Body of pancreas (tissue), 4 donors: ENCODE measurements at places on chromosomes 3 and 15.

GRCh38 chr3:138347960-138348753, at the start of gene MRAS:
TSS of gene MRAS (plus strand) at chr3:138348579. CDS start at chr3:138372884, 24,305 bp downstream.
- H3K27ac ChIP-seq: peak within 1 kb of the TSS; percentile 75
- peaks cover 22% of the 10 kb centered on the region for H3K4me1 ChIP-seq
- H3K4me3 ChIP-seq: peak within 1 kb of the TSS; percentile 49
- no peaks in the 10 kb centered on the region for H3K27me3 ChIP-seq
- peak; percentile 85 for DNase-seq

GRCh38 chr15:32781781-32782180, 64.0 kb downstream of the GREM1 start:
- no peaks in the 10 kb centered on the region for H3K36me3 ChIP-seq
- H3K4me1 ChIP-seq: no peaks in the 10 kb centered on the region
- DNase-seq: no peak
- H3K27ac ChIP-seq: no peak overlapping the region

DNA sequence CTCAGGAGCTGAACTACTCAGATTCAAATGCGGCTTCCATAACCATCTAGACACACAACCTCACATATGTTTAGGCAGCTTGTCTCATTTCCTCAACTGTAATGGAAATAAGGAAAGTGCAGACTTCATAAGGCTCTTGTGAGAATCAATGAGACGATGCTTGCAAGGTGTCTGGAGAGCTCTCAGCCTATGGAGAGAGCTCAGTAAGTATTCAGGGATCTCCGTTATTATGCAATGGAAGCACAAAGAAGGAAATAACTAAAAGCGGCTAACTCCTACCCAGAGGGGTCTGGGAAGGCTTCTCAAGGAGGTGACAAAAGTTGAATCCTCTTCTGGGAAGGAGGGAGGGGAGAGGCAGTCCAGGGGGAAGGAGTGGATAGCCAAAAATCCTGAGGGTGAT, 50.1 kb upstream of the LIPC start:
- H3K27ac ChIP-seq: no peak overlapping the region
- no peak for DNase-seq
- no peaks in the 10 kb centered on the region for H3K4me1 ChIP-seq
- H3K27me3 ChIP-seq: no peaks in the 10 kb centered on the region
- H3K4me3 ChIP-seq: no peak overlapping the region

GRCh38 chr3:70822669-70823068, 510.2 kb upstream of the MDFIC2 start:
- H3K4me3 ChIP-seq: no peak overlapping the region
- no peak for DNase-seq
- H3K27me3 ChIP-seq: no peaks in the 10 kb centered on the region
- peaks cover 20% of the 10 kb centered on the region for H3K4me1 ChIP-seq

DNA sequence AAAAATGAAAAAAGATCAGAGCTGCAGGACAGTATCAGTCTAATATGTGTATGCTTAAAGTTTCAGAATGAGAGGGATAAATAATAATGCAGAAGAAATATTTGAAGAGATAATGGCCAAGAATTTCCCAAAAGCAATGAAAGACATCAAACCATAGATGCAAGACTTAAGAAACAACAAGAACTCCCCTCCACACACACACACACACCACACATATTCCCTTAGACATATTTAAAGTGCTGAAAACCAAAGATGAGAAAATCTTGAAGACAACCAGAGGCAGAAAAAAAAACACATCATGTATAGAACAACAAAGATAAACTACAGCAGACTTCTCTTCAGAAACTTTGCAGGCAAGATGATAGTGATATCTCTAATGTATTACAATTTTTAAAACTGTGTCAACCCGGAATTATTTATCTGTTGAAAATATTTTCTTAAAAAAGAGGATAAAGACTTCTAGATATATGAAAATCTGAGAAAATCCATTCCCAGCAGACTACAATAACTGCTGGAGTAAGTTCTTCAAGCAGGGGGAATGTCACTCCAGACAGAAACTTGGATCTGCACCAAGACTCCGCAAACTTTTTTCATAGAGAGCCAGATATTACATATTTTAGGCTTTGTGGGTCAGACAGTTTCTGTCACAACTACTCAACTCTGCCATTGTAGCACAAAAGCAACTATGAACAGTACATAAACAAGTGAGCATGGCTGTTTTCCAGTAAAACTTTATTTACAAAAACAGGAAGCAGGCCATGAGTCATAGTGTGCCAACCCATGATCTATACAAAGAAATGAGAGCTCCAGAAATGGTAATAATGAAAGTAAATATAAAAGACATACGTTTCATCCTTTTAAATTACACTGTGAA, 223.4 kb upstream of the CGNL1 start:
- H3K27ac ChIP-seq: no peak overlapping the region
- H3K27me3 ChIP-seq: no peaks in the 10 kb centered on the region

- no peak for DNase-seq
- H3K4me1 ChIP-seq: peaks cover 14% of the 10 kb centered on the region
- H3K4me3 ChIP-seq: no peak overlapping the region
- H3K27me3 ChIP-seq: no peaks in the 10 kb centered on the region
- no peak overlapping the region for H3K27ac ChIP-seq
Observed at GRCh38 chr3:128279601-128279880, 126.3 kb downstream of the EEFSEC start.

DNA sequence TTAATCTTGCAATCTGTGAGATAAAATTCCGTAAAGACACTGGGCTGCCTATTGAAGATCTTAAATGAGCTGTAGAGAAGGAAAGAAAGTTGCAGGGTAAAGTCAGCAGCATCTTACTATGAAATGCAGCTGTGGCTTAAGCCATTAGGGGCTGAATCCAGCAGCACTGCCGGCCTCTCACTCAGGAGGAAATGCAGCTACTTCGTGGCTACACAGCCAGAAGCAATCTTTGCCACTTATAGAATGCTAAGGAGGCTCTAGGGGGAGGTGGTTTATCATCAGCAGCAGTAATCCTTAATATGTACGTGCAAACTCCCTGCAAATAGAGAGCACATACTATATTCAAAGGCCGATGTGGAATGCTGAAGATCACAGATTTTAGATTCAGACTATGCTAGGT, 19.1 kb upstream of the MCTP2 start:
- no peak overlapping the region for H3K27ac ChIP-seq
- H3K27me3 ChIP-seq: no peaks in the 10 kb centered on the region
- DNase-seq: no peak
- H3K36me3 ChIP-seq: no peaks in the 10 kb centered on the region
- H3K4me1 ChIP-seq: no peaks in the 10 kb centered on the region

DNA sequence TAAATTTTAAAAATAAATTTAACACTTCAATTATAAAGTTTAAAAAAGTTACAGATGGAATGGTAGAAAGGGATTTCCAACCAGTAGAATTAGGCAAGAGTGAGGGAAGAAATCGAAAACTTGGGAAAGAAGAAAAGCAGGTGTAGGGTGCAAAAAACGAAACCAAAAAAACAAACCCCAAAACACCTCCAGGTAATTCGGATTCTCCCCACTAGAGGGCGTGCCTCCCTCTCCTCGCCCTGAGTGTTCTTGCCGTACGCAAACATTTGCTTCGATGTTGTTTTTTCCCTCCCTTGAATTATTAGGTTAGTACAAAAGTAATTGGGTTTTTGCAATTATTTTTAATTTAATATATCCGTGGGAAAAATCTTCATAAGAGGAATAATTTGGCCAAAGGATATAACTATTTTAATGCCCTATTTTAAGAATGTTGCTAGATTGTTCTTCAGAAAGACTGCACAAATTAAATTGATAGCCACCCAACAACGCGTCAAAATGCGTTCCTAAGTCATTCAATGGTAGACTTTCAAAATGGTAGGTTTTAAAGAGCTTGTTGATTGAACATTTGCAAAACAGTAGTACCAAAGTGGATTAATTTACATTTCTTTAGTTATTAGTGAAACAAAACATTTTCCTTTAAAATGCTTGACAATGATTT, 63.7 kb downstream of the SLC30A4 start:
- H3K27ac ChIP-seq: peak overlapping the region; percentile 69
- peaks cover 8% of the 10 kb centered on the region for H3K4me1 ChIP-seq
- H3K36me3 ChIP-seq: no peaks in the 10 kb centered on the region
- peak overlapping the region; percentile 10 for H3K4me3 ChIP-seq
- peak; percentile 61 for DNase-seq
- no peaks in the 10 kb centered on the region for H3K27me3 ChIP-seq

DNA sequence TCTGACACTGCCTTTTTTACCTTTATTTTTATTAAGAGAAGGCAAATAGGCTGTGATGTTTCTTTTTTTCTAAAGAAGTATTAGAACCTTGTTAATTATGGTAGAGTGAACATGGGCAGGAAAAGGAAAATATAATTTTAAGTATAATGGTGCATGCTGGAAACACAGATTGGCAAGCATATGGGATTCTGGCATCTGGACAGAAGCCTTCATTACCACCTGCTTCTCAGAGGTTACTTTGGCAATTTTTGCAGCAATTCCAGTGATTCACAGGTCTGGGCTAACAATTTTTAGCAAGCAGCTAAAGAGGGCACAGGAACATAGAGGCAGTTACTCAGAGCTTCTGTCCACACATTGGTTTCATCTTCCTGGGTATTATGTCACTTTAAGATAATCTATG, 258.3 kb downstream of the DIPK2A start:
- H3K27me3 ChIP-seq: no peaks in the 10 kb centered on the region
- H3K36me3 ChIP-seq: no peaks in the 10 kb centered on the region
- H3K4me3 ChIP-seq: no peak overlapping the region
- no peak overlapping the region for H3K27ac ChIP-seq
- no peak for DNase-seq

GRCh38 chr15:75235051-75235673, 23.0 kb upstream of the GOLGA6C start:
- no peaks in the 10 kb centered on the region for H3K36me3 ChIP-seq
- no peak for DNase-seq
- no peaks in the 10 kb centered on the region for H3K27me3 ChIP-seq
- H3K4me3 ChIP-seq: no peak overlapping the region
- H3K4me1 ChIP-seq: no peaks in the 10 kb centered on the region

GRCh38 chr3:155727836-155728235, 17.0 kb downstream of the PLCH1 start:
- H3K36me3 ChIP-seq: no peaks in the 10 kb centered on the region
- H3K4me3 ChIP-seq: no peak overlapping the region
- DNase-seq: no peak
- no peaks in the 10 kb centered on the region for H3K27me3 ChIP-seq
- no peak overlapping the region for H3K27ac ChIP-seq

DNA sequence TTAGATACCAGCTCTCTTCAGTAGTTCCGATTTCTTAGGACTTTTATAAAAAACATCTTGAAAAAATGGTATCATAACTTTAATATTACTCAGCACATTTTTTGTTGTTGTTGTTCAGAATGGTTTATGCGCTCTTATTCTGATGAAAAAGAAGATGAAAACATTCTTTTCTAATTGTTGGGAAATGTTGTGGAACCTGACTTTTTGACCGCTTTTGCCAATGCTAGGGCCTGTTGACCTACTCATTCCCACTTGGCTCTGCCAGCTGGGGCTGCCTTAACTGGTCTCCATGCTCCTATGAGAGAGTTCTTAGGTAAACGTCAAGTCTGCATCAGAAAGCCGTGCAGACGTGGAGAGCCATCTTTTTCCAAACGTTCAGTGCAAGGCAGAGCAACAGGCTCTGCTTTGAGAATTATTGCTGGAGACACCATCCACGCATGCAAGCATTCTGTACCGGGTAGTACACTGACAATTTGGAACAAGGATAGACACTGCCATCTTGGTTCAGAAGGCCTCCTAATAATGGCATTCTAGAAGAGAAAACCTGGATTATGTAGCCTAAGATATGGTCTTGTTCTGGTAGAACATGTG, 176.8 kb downstream of the GHSR start:
- H3K27ac ChIP-seq: no peak overlapping the region
- DNase-seq: no peak
- H3K4me3 ChIP-seq: no peak overlapping the region
- H3K27me3 ChIP-seq: no peaks in the 10 kb centered on the region
- peaks cover 10% of the 10 kb centered on the region for H3K4me1 ChIP-seq
- peaks cover 3% of the 10 kb centered on the region for H3K36me3 ChIP-seq

GRCh38 chr3:2579206-2579605, 480.5 kb downstream of the CNTN4 start:
- no peak overlapping the region for H3K27ac ChIP-seq
- no peaks in the 10 kb centered on the region for H3K4me1 ChIP-seq
- H3K36me3 ChIP-seq: no peaks in the 10 kb centered on the region
- no peak for DNase-seq
- H3K4me3 ChIP-seq: no peak overlapping the region
- H3K27me3 ChIP-seq: no peaks in the 10 kb centered on the region

DNA sequence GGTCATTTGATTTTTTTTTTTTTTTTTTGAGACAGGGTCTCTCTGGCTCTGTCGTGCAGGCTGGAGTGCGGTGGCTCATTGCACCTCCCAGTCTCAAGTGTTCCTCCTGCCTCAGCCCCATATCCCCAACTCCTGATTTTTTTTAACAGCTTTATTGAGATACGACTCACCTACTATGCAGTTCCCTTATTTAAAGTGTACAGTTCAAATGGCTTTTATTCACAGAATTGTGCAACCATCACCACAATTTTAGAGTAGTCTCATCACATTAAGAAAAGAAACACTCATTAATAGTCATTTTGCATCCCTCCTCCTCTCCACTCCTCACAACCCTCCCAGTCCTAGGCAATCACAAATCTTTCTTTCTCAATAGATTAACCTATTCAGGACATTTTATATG, 1.9 kb upstream of the TRA2B start:
- peaks cover 28% of the 10 kb centered on the region for H3K4me1 ChIP-seq
- no peaks in the 10 kb centered on the region for H3K36me3 ChIP-seq
- H3K27ac ChIP-seq: no peak overlapping the region
- no peak overlapping the region for H3K4me3 ChIP-seq

- H3K27me3 ChIP-seq: no peaks in the 10 kb centered on the region
- peaks cover 6% of the 10 kb centered on the region for H3K4me1 ChIP-seq
- no peak overlapping the region for H3K27ac ChIP-seq
- peak; percentile 27 for DNase-seq
Observed at GRCh38 chr15:51205050-51205975, 110.6 kb upstream of the TNFAIP8L3 start.

DNA sequence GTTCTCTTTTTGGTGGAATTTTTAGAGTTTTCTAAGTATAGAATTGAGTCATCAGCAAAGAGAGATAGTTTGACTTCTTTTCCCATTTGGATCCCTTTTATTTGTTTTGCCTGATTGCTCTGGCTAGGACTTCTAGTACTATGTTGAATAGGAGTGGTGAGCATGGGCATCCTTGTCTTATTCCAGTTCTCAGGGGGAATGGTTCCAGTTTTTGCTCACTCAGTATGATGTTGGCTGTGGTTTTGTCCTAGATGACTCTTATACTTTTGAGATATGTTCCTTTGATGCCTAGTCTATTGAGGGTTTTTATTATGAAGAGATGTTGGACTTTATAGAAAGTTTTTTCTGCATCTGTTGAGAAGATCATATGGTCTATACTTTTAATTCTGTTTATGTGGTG, 72.5 kb downstream of the TNFAIP8L3 start:
- H3K36me3 ChIP-seq: no peaks in the 10 kb centered on the region
- no peak overlapping the region for H3K27ac ChIP-seq
- no peak for DNase-seq
- peaks cover 4% of the 10 kb centered on the region for H3K4me1 ChIP-seq
- no peaks in the 10 kb centered on the region for H3K27me3 ChIP-seq
